Activated T-helper 1 cell treated with Interleukin-2 at 50 U/mL for 16 hours (primary cell): ENCODE measurements at places on chromosomes 3 and 15.
A peak's percentile ranks its signal among the peaks of the same experiment; 100 is the strongest.

- no peak for DNase-seq
Measured at GRCh38 chr3:197427021-197427420, 128.6 kb upstream of the DLG1 start.

DNA sequence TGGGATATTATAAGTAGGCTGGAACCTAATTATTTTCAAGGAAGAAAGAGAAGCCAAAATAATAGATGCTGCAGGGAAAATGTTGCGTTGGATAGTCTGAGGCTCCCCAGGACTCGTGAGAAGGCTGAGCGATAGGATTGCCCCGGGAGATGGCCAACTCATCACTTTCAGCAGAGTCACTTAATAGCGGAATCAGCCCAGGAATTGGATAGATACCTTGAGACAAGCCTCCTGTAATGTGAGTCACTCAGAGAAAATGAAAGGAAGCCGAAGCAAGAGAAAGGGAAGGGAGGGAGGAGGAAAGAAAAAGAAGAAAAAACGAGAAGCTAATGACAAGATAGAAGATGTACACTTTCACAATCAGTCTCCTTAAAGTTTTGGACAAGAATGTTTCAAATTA lies 94.3 kb downstream of the SQOR start:
- DNase-seq, result no peak

- DNase-seq, result no peak
Measured at GRCh38 chr3:39751286-39751685, 58.1 kb upstream of the MYRIP start.

DNA sequence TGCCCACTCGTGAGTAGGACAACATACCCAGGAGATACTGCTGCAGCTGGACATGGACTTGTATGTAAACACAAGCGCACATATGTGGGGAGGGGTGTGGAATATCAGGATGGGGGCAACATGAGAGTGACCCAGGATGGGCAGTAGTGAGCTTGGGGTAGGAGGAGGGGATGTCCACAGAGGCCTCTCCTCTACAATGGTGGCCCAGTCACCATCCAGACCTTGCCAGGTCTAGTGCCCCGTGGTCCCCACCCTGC lies 266 bp upstream of the ZBTB47 start:
- no peak for DNase-seq

GRCh38 chr3:193594946-193595689 lies 2.1 kb downstream of the OPA1 start:
- no peak for DNase-seq

GRCh38 chr3:164306042-164306441 lies 772.3 kb downstream of the SI start:
- DNase-seq, result no peak

DNA sequence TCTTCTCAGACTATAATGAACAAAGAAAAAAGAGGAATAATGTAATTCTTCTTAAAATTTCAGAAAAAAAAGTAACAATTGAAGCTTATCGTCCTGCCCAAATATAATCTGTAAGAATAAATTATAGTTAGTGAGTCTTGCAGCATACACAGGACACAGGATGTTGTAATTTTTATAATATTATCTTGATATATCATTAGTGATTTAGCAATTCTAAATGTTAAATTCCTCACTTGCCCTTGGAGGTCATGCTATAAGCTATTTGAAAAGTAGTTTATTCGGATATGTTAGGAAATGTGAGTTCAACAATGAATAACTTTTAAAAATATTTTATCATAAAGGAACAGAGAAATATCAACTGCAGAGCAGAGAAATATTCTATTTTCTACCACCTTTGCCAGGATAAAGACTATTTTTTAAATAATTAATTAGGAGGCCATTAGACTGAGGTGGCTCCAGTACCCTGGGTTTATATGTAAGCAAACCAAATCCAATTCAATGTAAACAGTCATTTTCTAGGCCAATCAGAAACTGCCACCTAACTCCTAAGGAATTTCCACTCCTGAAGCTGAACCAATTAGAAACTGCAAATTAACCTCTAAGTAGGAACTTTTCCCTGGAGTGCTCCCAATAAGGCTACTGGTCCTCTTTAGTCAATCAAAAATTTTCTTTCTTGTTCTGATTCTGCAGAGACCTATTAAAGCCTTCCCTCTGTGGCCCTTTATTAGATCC lies 1109.3 kb downstream of the ROBO2 start:
- no peak for DNase-seq

GRCh38 chr15:38130205-38130567 lies 122.5 kb upstream of the SPRED1 start:
- no peak for DNase-seq

GRCh38 chr3:66858656-66859381 lies 139.3 kb upstream of the KBTBD8 start:
- no peak for DNase-seq

GRCh38 chr3:173411375-173411973 lies 13.9 kb downstream of the NLGN1 start:
- DNase-seq, result no peak

DNA sequence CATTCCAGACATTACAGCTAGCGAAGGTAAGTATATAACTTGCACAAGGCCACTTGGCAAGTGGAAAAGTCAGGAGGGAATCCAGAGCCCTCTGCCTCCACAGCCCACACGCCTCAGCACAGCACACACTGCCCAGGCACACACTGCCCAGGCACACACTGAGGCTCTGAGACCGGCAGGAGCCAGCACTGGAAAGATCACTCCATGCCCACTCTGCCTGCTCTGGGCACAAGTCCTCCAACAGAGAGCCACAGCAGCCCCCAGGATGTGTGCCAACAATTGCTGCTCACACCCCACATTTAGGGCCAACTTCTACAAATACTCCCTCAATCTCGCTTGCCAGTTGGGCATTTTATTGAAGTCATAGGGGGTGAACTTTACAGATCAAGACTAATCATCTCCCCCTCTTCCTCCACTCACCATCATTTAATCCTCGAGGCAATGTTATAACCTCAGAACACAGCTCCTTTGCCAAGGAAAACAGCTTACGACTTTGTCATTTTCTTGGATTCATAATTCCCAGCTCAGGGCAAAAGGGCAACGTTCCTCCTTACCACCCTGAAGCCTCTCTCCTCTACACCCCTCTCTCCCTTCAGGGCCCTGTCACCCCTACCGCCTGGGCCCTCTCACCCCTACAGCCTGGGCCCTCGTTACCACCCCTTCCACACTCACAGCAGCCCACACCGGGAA lies 53.0 kb upstream of the TPM1 start:
- no peak for DNase-seq

DNA sequence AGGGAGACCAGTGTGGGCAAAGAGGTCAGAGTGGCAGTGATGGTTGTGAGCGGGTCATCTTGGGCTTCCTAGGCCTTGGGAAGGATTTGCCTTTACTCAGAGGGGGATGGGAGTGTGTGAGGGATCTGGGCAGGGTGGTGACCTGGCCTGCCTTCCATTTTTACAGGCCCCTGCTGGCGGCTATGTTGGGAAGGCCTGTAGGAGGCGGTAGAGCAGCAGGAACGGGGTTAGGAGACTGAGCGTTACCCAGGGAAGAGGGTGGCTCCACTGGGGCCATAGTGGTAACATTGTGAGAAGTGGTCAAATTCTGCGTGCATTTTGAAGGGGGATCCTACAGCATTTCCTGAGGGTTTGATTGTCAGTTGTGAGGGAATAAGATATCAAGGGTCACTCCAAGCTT lies 307.3 kb upstream of the CTDSPL start:
- no peak for DNase-seq

DNA sequence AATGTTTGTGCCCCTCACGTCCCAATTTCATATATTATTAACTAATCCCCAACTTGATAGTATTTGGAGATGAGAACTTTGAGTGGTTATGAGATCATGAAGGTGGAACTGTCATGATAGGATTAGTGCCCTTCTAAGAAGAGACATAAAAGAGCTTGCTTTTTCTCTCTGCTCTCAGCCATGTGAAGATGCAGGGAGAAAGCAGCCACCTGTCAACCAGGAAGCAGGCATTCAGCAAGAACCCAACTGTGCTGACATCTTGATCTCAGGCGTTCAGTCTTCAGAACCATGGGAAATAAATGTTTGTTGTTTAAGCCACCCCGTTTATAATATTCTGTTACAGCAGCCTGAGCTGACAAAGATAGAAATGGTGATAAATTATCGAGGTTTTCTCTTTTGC lies 278.7 kb upstream of the KCNMB2 start:
- DNase-seq, result no peak

DNA sequence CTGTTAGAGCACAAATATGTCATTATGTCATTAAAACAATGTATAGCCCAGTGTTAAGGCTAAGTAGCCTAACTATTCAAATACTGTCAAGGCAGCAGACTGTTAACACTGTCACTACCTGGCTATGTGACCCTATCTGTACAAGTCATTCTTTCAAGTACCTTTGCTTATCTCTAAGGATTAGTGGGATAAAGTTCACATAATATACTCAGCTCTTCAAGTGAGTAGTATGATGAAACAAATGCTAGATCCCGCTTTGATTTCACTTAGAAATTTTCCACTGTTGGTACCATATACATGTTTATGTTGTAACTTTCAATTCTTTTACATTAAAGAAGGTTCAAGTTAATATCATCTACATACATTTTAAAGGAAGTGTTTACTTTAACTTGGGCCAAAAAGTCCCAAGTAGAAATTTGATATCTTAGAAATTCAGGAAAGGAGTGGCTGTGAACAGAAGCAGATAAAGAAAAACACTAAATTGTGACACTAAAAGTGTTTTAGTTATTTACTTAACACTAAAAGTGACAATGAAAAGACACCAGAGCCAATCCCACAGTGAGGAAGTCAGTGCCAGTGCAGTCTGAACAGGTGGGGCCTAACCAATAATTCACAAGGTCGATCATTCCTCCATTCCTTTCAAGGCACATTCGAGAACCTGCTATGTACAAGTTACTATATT lies 4.8 kb upstream of the RFX7 start:
- DNase-seq, result no peak

- DNase-seq, result no peak
Measured at GRCh38 chr3:49100046-49100615, 4.4 kb downstream of the QARS1 start.

DNA sequence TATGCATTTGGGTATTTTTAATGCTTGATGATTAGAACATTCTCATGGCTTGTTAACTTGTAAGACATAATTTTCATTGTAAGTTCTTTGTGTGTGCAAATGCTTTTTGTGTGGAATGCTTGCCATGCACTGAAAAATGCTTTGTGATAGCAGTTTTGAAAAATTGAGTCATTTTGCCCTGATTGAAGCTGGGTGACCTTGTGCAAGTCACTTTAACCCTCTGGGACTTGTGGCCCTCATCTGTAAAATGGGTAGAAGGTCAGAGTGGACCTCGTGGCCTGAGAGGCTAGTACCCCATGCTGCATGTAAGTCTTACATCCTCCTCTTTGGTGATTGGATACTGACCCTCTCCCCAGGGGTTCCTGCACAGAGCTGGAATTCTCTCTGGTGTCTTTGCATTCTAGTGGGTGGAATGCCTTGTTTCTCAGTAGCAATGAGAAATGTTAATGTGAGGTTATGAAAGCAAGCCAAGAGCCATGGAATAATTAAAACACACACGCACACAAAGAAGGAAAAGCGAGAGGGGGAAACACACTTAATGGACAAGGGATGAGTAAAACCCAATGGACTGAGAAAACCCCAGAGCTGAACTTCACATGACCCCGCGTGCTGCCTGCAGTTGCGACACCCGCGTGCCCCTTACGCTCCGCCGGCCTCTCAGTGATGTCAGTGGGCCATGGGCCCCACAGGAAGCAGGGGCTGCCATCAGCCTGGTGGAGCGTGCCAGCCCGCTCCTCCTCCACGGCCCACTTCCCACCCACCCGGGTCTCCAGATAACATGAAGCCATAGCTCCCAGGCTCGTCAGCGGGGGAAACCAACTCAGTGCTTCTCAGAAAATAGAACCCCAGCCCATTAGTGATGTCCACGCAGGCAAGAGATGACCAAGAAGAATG lies 44.0 kb downstream of the SMAD3 start:
- no peak for DNase-seq

GRCh38 chr15:68819495-68820294 lies 1.0 kb downstream of the ANP32A start:
- DNase-seq, result peak; percentile 13

DNA sequence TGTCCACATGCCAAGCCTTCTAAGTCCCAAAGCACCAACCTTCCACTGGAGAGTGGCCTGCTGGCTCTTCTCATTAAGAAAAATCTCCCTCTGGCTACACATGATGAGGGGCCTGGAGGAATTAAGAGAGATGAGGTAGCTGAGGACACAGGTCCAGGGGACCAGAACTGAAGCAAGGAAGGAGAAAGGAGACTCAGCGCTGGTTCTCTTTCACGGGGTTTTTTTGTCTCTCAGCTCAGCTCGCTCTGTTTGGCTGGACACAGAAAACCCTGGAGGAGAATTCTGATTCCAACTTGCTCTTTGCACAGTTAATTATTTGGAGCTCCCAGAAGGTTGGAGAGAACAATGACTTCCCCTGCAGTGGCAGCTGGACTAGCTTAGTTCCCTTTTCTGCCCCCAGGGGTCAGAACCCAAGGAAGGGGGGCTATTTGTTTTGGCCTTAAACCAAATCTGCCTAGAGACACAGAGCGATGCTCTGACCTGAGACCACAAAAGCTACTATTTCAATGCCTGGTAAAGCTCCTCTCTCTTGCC lies 507.6 kb downstream of the FHIT start:
- DNase-seq, result no peak

DNA sequence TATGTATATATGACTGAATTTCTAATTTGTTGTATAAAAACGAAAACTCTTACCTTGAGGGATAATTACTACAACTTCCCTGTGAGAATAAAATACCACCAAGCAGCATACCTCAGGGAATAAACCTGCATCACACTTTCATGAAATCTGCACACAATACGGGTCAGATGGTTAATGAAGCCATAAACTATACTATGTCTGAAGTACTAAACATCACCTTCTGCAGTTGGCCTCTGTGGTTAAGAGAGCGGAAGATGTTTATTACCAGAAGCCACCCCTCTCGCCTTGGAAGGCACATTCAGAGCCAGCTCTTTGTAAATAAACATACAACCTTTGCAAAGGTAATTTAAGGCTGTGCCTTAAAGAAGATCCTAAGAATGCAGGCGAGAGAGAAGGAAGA lies 462.1 kb upstream of the NR2F2 start:
- DNase-seq, result no peak

GRCh38 chr3:120145542-120146285 lies 51.5 kb upstream of the GSK3B start:
- no peak for DNase-seq

- DNase-seq, result no peak
Measured at GRCh38 chr3:134772011-134772410, 23.0 kb upstream of the EPHB1 start.

- DNase-seq, result no peak
Measured at GRCh38 chr3:129621626-129622225, 15.2 kb upstream of the PLXND1 start.

DNA sequence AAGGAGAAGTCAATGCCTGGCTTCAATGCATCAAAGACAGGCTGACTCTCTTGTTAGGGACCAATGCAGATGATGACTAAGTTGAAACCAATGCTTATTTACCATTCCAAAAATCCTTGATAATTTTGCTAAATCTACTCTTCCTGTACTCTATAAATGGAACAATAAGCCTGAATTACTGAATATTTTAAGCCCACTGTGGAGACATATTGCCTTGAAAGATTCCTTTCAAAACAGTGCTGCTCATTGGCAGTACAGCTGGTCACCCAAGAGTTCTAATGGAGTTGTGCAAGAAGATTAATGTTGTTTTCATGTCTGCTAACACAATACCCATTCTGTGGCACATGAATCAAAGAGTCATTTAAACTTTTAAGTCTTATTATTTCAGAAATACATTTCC lies 181.0 kb upstream of the CBLB start:
- DNase-seq, result no peak

GRCh38 chr15:89117790-89118189 lies 29.5 kb downstream of the ABHD2 start:
- no peak for DNase-seq
